Stimulated activated naive CD4-positive, alpha-beta T cell treated with Interleukin-2 at 50 U/mL for 16 hours (primary cell): ENCODE measurements at places on chromosomes 7 and 10.

- no peak for DNase-seq
Observed at GRCh38 chr10:61836888-61837754, 64.4 kb upstream of the ARID5B start.

DNA sequence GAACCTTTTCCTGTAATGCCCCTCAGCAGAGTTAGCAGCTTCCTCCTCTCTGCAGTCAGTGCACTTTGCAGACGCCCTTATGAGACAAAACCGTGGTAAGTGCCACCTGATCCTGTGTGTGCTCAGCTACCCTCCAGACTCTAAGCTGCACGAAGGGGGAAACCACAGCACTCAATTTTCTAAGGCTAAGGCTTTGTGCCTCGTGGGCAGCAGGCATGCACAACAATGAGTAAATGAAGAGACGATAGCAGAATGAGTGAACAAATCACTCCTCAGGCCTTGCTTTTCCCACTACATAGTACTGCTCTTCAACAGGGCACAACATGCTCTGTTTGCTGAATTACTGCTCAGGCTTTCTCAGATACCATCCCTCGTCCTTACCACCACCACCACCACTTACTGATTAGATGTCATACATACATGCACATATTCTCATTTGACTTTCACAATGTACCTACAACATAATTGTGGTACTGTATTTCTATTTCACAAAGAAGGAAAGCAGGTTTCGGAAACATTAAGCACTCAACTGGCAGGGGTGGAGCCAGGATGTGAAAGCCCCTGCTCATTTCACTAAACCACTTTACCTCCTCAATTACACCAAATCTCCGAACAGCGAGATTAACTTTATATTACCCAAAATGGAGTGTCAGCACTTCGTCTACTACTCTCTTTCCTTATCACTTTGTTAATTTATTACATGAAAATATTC, 85.4 kb downstream of the ICA1 start:
- DNase-seq, result peak; percentile 57

GRCh38 chr7:32299133-32299702, 191.0 kb downstream of the LSM5 start:
- DNase-seq, result no peak

GRCh38 chr10:72043016-72043834, 45.1 kb downstream of the SPOCK2 start:
- DNase-seq, result no peak

- peak; percentile 71 for DNase-seq
Observed at GRCh38 chr10:6530211-6530840, 49.8 kb downstream of the PRKCQ start.

GRCh38 chr7:151864561-151864960, 12.4 kb downstream of the PRKAG2 start:
- no peak for DNase-seq

GRCh38 chr10:74953214-74953613, 126.8 kb downstream of the KAT6B start:
- DNase-seq, result no peak

DNA sequence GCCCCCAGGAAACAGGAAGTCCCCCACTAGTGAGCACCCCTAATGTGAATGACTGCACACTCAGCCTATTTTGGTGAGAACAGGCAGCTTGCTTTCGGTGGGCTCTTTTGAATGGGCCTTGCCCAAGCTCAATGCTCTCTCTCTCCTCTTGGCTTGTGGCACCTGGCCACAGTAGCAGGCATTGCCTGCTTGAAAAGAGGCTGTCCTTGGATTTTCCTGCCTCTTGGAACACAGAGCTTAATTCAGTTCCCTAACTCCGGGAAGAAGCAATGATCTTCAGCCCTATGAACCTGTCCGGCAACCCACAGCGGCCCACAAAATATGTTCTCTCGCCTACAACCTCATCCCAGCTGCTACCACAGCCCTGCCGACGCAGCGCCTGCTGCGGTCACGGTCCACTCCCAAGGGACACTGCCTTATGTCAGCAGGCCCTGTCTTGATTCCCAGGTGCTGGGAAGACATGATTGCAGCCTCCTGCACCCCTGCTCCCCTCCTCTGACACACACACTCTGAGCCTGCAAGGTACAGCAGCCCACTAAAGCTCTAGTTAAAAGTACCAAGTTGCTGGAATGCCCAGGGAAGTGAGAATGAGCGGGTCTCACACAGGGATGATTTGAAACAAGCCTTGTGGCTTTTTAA, 715.5 kb upstream of the GALNT17 start:
- no peak for DNase-seq

DNA sequence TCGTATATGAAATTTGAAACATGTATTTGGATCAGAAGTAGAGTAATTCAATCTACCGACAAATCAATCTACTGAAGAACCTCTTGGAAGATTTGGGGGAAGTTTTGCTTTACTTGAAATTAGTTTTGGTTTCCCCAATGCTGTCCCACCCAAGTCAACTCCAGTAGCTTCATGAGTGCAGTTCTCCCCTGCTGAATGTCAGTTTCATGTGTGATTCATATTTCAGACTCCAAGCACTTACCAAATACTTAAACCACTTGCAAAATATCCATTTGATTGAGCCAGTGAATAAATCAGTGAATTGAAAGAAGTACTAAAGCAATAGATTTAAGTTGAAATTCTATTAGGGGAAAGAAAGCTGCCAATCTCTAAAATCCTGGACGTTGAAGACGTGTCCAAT, 9.3 kb downstream of the CALML5 start:
- no peak for DNase-seq

GRCh38 chr10:22250897-22251660, 33.3 kb upstream of the EBLN1 start:
- no peak for DNase-seq

DNA sequence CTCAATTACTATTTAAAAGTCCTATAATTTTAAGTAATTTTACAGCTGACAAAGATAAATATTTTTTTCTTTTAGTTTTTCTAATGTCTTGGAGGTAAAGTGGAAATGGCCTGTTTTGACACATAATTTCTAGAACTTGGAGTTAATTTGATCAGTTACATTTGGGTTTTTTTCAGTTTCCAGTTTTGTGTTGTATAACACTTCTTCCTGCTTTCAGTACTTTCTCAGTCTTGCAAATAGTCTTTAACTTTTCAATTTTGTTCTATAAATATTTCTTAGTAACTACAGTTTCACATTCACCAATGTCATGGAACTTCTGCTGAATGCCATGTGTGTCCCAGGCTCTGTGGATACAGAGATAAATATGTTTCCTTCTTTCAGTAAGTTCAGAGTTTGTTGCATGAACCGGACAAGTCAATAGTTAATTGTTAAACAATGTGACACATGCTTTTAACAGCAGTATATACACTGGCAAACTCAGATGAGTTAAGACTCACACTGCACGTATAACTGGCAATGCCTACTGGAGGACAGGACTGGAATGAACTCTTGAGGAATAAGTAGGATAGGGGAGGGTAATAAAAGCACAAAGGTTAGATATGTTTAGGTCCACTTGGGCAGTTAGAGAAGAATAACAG, 4.6 kb downstream of the SHOC2 start:
- DNase-seq, result no peak

DNA sequence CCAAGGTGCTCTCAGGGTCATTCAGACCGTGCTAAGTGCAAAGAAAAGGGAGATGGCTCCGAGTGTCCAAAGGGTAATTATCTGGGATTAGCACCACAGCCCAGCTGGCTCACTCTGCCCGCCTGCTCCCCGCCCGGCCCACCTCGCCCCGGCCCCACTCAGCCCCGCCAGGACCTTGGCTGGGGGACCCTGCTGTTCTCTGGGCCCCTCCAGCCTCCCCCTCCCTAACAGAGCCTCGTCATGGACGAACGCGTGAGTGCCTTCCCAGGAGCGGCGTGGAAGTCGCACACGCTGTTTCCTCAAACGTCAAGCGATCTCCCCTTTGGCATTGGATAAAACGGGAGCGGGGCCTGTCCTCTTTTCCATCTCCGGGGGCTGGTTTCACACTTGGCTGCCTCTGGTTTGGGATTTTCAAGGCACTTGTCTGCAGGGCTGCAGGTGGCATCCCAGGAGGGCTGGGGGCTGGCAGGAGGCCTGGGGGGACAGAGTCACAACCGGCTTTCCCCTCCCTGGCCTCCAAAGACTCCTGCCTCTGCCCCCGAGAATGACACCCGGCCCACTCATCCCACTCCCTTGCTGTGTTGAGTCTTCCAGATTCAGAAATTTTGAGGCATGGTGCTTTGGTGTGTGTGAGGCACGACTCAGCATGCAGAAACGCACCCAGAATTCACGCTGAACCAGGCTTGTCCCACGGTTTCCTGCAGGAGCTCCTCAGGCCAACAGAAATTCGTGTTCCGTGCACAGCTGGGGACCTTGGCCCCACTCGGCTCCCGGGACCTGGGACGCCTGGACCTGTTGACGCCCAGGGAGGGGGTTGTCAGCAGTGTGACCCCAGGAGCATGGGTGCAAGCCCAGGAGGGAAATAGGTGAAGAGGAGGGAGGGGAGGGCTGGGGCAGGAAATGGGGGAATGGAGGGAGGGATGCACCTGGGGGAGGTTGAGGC, 110.0 kb downstream of the PDGFA start:
- DNase-seq, result no peak

- no peak for DNase-seq
Observed at GRCh38 chr10:88361494-88361893, 221.6 kb downstream of the RNLS start.

DNA sequence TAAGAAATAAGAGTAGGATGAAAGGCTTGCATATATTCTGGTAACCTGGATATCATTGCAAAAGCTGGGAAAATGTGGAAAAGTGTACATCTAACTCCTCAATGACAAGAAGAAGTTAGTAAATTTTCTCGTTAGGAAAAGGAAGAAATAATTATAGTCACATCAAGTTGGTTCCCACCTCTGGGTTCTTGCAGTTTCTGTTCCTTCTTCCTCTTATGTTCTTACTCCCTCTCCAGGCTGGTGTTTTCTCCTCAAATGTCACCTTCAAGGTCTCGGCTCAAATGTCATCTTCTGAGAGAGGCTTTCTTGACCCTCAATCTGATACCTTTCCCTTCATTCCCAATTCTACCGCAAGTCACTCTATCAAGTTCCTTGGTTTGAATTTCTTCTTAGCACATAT, 64.4 kb downstream of the ENTPD1 start:
- DNase-seq, result no peak

DNA sequence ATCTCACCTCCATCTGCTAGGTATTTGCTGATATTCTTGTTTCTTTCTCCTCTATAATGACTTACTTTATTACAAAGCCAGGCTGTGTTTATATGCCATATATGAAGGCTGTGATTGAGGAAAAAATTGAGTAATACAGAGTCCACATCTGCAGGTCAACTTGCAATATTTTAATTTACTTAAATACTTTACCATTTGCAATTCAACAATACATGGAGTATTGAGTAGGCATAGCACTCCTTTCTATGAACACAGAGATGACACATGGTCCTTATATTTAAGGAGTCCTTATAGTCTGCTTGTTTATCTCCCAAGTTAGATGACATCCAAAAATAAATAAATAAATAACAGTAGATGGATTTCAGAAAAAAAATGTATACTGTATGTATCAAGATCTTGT, 96.4 kb downstream of the LRRC18 start:
- no peak for DNase-seq

- no peak for DNase-seq
Observed at GRCh38 chr7:110448918-110449317, 642.0 kb upstream of the LRRN3 start.

DNA sequence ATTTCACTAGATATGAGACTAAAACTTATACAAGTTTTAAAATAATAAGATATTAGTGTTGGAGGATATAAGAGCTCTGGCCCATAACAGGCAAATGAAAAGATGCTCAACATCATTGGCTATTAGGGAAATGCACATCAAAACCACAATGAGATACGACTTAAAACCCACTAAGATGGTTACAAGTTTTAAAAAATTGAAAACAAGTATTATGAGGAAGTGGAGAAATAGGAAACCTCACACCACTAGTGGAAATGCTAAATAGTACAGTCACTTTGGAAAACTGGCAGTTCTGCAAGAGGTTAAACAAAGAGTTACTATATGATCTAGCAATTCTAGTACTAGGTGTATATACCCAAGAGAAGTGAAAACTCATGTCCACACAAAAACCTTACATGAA, 17.2 kb downstream of the PANK1 start:
- DNase-seq, result no peak

- no peak for DNase-seq
Observed at GRCh38 chr7:112103246-112103645, 103.0 kb downstream of the DOCK4 start.

- no peak for DNase-seq
Observed at GRCh38 chr7:4140933-4141332, 541.2 kb upstream of the FOXK1 start.

GRCh38 chr10:32253276-32253675, 93.7 kb downstream of the EPC1 start:
- DNase-seq, result no peak

- no peak for DNase-seq
Observed at GRCh38 chr7:138666385-138666784, 34.8 kb downstream of the SVOPL start.

- no peak for DNase-seq
Observed at GRCh38 chr10:2994221-2994961, 73.0 kb upstream of the PFKP start.

GRCh38 chr7:117095055-117095454, 141.8 kb downstream of the ST7 start:
- no peak for DNase-seq

- no peak for DNase-seq
Observed at GRCh38 chr10:4633186-4633585, 192.8 kb upstream of the AKR1E2 start.

DNA sequence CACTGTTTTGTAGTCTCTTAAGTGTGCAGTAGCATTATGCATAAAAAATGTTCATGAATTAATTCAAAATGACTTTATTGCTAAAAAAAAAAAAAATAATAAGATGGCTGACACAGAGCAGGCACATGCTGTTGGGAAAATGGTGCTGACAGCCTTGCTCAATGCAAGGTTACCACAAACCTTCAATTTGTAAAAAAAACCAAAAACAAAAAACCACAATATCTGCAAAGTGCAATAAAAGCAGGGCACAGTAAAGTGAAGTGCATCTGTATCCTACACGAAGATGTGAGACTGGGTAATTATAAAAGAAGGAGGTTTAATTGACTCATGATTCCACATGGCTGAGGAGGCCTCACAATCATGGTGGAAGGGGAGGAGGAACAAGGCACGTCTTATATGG, 185.8 kb downstream of the USP6NL start:
- no peak for DNase-seq
